Activated T-helper 1 cell treated with anti-CD3 and anti-CD28 coated beads, Interleukin-2, amount 50 U/mL, for 16 hours (primary cell): ENCODE measurements at places on chromosomes 12 and 14.
A peak's percentile ranks its signal among the peaks of the same experiment; 100 is the strongest.

DNA sequence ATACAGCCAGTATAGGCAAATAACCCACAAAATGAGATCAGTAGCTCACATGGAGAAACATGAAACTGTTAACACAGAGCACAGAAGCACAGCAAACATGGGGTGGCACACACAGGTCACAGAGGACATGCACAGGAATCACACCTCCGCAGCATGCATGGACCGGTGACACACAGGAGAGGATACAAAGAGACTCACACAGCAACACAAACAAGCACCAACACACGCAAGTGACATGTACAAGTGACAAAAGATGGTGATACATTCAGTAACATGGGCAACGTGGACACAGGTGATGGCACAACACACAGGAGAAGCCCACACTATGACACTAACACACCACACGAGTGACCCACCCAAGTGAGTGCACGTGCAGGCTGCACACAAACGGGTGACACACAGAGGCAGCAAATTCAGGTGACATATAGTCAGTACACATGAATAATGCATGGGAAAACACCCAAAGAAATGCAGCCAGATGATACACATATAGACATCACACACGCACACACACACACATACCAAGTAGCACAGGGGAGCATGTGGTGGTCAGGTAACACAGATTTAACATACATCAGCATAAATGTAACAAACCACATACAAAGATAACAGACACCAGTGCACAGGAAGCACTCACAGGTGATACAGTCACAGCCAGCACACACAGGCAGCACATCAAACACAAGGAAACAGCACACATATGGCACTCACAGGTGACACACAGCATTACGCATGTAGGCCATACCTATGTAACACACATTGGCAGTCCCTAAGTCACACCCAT lies 216.0 kb upstream of the SFSWAP start:
- no peak for DNase-seq

GRCh38 chr12:120438495-120439198 lies 734 bp downstream of the COX6A1 start:
- no peak for DNase-seq

- no peak for DNase-seq
Observed at GRCh38 chr14:67428501-67429031, 16.6 kb upstream of the PLEK2 start.

DNA sequence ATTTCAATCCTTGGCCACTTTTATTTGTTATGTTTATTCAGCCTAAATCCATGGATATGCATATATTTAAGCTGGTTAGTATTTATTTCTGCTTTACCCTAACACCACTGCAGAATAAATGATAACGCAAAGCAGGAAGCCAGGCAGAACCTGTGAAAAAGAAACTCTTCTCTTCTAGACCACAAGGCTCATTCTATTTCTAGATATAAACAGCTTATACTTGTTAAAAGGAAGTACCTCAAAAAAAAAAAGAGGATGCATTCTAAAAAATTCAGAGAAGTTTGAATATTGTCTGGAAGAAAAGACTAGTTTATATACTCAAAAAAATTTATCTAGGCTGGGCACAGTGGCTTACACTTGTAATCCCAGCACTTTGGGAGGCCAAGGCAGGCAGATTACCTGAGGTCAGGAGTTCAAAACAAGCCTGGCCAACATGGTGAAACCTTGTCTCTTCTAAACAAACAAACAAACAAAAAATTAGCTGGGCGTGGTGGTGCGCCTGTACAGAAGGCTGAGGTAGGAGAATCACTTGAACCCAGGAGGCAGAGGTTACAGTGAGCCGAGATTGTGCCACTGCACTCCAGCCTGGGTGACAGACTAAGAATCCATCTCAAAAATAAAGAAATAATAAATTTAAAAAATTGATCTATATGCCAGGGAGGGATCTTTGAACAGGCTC lies 55.8 kb downstream of the GALNT4 start:
- no peak for DNase-seq

- DNase-seq = no peak
Observed at GRCh38 chr14:104973135-104973384, 5.1 kb downstream of the AHNAK2 start.

- DNase-seq = no peak
Observed at GRCh38 chr12:108700833-108701541, 30.3 kb downstream of the CORO1C start.

DNA sequence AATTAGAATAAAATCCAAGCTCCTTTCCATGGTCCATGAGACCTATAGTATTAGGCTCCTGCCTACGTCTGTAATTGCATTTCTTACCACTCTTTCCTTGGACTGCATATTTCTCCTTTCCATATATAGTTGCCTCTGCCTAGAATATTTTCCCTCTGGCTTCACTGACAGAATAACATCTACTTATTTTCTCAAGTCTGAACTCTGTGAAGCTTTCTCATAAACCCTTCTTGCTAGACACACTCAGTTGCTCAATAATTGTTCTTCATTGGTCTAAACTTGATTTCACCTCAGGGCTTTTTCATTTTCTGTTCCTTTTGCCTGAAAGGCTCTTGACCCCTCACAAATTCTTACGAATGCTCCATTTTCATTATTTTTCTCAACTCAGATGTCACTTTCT lies 36.9 kb upstream of the KRAS start:
- no peak for DNase-seq

GRCh38 chr14:34699873-34700621 lies 14.3 kb downstream of the CFL2 start:
- DNase-seq = no peak

DNA sequence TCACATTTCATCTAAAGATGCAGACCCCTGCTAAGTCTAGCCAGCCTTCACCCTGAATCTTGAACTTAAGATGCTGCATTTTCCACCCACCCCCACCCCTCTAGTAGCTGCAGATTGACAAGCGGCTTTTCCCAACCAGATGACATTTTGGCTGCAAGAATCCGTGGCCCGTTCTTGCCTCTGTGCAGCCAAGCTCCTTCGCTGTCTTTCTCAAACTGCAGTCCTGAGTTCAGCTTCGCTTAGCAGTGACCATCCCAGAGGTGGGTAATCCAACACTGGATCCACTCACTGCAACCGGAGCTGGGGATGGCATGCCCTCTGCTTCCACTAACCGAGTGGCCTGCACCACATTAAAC lies 765 bp upstream of the NFYB start:
- DNase-seq = no peak

GRCh38 chr12:10069976-10070375 lies 28.8 kb downstream of the CLEC1A start:
- no peak for DNase-seq

DNA sequence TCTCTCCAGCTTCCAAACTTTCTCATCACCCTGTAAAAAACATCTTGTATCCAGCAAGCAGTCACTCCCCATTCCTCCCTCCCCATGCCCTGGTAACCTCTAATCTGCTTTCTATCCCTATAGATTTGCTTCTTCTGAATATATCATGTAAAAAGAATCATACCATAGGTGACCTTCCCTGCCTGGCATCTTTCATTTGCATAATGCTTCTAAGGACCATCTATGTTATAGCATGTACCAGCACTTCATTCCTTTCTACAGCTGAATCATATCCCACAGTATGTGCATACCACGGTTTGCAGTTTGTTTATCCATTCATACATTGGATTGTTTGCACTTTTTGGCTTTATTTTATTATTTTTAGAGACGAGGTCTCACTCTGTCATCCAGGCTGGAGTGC lies 22.9 kb upstream of the VPS37B start:
- DNase-seq = no peak

DNA sequence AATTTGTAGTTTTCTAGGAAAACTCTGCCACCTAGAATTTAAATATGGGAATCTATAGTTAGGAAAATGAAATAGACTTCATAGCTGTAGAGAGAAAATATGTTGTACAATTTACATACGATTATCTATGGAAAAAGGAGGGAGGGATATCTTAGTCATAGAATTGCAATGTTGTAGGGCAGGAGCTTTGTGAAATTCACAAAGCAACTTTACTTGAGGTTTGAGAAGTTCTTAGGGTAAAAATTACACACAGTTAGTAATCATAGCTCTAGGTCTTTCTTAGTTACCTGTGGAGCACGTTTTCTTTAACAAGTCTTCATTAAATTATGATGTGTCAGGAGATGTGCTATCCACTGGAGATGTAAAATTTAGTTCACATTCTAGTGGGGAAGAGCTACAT lies 61.4 kb upstream of the DBX2 start:
- DNase-seq = no peak

DNA sequence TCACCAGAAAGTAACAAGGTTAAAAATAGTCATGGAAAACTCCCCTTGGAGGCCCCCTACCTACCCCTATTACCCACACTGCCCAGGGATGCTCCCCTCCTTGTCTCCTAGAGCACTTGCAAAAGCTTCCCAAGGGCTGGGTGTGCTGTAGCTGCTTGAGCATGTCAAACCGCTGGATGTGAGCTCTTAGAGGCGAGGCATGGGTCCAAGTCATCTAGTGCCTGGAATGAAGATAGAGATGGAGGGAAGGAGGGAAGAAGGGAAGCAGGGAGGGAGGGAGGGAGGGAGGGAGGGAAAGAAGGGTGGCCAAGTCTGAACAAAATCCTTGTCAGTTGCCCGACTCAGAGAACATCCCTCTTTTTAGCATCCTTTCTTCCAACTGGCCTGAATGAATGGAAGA lies 43.1 kb downstream of the LTBP2 start:
- no peak for DNase-seq

DNA sequence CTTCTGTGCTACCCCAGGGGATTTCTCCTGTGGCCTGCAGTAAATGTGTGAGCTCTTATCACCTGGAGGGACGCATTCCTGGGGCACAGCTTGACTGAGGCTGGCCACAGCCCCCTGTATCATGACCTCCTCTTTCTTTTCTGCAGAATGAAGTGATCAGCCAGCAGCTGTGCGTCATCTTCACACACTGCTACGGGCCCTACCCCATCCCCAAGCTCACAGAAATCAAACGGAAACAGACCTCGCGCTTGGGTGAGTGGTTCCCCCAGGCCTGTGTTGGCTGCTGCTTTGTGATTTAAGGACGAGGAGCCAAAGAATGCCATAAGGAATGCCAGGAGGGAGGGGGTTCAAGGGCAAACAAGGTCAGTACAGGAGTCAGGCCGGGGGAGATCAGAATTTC lies 50.5 kb upstream of the PWP1 start:
- no peak for DNase-seq

DNA sequence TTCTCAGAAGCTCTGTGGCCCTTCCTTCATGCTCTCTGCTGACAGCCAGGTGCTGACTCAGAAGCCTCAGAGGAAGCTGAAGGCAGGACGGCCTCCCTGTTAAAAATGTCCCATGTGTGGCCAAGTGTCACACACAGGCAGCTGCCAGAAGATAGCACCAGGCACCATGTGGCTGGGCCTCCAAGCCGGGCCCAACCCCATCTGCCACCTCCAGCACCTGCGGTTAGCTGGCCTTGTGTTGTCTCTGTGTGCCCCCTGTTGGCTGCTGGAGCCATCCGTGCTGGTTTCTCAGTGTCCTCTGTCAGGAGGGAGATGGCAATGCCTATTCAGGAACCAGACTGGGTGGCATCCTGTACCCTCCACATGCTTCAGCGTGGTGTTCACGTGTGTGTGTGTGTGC lies 63.2 kb downstream of the TSPAN11 start:
- no peak for DNase-seq

GRCh38 chr12:19826980-19827550 lies 387.8 kb downstream of the AEBP2 start:
- no peak for DNase-seq

GRCh38 chr14:72023128-72024042 lies 91.2 kb downstream of the RGS6 start:
- DNase-seq = no peak

- DNase-seq = no peak
Observed at GRCh38 chr12:71655495-71655894, 8.2 kb downstream of the ZFC3H1 start.

GRCh38 chr12:68611094-68611805 lies 551 bp downstream of the RAP1B start:
- DNase-seq = peak; percentile 9

DNA sequence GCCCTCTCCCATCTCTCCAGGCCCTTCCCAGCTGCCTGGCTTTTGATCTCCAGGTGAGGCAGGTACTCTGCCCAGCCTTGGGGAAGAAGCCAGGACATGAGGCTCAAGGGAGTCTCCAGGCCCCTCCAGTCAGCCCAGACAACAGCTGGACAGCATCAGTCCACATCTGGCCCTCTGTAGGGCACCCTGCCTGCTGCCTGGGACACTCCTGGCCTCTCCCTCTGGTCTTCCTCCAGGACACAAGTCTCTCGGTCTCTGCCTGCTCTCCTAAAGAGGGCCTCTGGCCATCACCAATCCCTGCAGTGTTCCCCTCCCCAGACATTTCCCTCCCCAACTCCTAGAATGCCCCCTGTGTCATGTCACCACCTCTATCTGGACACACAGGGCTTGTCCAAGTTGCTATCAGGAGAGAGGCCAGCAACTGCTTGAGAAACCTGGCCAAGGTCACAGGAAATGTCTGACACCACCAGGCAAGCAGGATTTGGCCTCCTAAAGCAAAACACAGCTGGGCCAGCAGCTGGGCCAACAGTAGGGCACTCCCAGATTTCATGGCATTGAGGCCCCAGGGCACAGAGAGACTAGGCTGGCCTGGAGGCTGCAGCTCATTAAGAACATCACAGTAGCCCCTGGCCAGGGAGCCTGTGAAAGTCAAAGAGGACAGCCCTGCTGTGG lies 29.0 kb downstream of the LTBP2 start:
- DNase-seq = no peak

DNA sequence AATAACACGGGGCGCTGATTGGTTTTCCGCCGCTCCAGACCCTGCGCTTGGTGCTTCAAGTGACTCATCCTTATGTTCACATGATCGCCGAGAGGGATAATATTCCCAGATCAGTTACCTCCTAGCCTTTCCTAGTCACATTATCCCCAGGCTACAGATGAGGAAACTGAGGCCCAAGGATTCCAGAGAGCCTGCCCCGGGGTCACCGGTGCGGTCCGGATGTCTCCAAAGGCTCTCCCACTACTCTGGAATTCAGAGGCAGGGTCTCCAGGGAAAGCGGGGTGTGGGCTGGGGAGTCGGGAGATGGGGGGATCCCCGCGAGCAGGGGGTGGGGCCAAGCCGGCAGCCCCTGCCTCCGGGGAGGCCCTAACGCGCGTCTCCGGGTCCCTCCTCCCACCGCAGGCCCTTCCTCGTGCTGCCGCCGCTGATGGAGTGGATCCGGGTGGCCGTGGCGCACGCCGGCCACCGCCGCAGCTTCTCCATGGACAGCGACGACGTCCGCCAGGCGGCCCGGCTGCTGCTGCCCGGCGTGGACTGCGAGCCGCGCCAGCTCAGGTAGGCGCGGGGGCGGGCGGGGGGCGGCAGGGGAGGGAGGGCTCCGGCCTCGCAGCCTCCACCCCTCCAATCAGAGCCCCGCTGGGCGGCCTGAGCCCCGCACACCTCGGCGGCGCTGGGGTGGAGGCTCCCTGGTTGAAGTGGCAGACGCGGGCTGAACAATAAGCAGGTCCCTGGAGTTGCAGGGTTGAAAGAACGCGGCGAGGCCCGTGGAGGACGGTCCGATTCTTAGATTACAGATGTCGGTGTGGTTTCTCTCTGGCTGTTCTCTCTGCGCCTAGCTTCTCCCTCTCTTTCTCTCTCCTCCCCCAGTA lies 104.6 kb upstream of the PWP1 start:
- DNase-seq = no peak

GRCh38 chr14:41608681-41609390 lies 2.2 kb downstream of the LRFN5 start:
- no peak for DNase-seq

- no peak for DNase-seq
Observed at GRCh38 chr14:58501214-58501816, 73.8 kb downstream of the KIAA0586 start.
